ENCODE measurements at places on chromosomes 3 and 15. TPM values are rescaled to one million over a fixed set of nuclear protein-coding genes. Genes with fewer than 3 reads are reported as not detected.

The CHRM5 gene
- total RNA-seq = not detected

The IGSF10 gene
- 24.8 TPM for total RNA-seq

The SKOR1 gene
- 0.34 TPM for total RNA-seq

The RASL12 gene
- 23.8 TPM for total RNA-seq

The SIDT1 gene
- total RNA-seq = 4.1 TPM

The CCNB2 gene
- total RNA-seq = 3.3 TPM

The TMOD3 gene
- total RNA-seq = 90.8 TPM

The SYNPR gene
- not detected for total RNA-seq

The TMF1 gene
- 38.4 TPM for total RNA-seq

The SLC38A3 gene
- 0.23 TPM for total RNA-seq

The STRIT1 gene
- total RNA-seq = not detected

The FBXO40 gene
- total RNA-seq = 0.03 TPM

The AGTR1 gene
- 7.4 TPM for total RNA-seq

The WDR49 gene
- total RNA-seq = 1.0 TPM

DNA sequence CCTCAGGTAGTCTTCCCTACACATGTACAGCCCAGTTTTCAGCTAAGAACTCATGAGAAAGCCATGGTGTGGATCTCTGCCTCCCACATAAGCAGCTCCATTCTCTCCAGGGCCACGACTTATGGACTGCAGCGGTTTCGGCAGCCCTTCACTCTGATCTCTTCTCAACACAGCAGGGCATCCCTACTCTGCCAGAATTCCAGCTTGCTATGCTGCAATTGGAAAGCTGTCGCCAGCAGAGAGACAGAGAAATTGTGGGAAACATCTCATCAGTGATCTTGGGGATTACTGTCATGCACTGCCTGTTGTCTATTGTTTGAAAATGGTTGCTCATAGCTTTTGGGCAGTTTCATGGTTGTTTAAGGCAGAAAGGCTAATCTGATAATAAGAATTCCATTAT lies 11.9 kb upstream of the BLM start:
- no peak for DNase-seq

- DNase-seq = no peak
Measured at GRCh38 chr3:195751560-195751959, 30.8 kb downstream of the MUC20 start.

GRCh38 chr3:103873897-103874545 lies 1439.2 kb downstream of the ZPLD1 start:
- DNase-seq = no peak

GRCh38 chr3:183394150-183394549 lies 34.3 kb downstream of the MCF2L2 start:
- DNase-seq = no peak

DNA sequence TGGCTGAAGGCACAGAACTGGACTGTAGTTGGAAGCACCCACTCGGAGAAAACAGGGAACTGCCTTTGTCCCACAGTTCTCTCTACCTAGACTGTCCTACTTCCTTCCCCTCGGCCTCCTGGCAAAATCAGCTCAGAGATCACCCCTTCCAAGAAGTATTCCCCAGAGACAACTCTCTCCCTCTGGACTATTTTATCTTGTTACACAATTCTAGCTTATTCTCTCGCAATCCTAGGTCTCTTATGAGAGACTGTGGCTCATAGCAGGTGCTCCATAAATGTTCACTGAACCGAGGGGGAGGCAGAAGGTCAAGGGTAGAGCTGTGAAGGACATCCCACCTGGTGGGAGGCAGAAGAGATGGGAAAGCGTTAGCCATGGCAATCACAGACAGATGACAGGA lies 10.6 kb downstream of the HEG1 start:
- no peak for DNase-seq

GRCh38 chr3:137514853-137515252 lies 249.3 kb upstream of the SOX14 start:
- DNase-seq = no peak

DNA sequence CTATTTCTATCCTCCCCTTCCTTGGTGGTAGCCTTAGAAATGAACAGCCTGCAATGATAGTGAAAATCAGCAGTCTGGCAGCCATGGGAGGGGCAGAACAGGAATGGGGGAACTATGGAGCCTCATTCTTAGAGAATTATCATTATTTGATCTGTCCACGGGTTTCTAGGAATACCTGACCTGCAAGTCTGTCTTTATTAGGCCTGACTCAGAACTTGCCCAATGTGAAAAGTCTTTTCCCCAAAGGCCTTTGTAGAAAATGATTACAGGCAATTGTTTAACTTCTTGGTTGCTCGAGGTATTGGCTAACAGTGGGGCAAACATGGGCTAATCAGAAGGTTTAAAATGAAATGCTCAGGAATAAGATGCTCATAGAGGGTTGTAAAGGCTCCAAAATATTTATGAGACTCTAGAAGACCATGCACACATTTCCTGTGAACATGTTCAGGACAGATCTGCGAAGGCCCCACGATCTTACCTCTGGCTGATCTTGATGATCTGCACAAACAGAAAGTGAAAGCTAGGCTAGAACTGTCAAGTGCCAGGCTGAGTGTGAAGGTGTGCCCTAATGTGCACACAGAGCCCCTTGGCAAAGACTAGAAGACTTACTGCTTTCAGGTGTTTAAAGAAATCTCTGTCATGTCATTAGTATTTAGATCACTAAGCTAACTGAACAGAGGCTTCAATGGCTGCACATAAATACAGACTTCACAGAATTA lies 39.6 kb upstream of the LAMP3 start:
- no peak for DNase-seq

DNA sequence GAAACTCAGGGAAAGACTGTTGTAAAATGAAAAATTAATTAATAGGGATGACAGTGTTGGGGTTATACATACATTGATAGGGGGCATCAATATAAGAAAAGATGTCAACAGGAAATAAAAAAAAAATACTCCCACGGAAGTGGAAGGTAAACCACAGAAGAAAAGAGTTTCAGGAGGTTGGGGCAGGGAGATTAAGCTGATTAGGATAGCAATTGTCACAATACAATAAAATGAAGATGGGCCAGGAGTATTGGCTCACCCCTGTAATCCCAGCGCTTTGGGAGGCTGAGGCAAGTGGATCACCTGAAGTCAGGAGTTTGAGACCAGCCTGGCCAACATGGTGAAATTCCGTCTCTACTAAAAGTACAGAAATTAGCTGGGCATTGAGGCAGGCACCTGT lies 536.1 kb downstream of the AGBL1 start:
- DNase-seq = no peak

DNA sequence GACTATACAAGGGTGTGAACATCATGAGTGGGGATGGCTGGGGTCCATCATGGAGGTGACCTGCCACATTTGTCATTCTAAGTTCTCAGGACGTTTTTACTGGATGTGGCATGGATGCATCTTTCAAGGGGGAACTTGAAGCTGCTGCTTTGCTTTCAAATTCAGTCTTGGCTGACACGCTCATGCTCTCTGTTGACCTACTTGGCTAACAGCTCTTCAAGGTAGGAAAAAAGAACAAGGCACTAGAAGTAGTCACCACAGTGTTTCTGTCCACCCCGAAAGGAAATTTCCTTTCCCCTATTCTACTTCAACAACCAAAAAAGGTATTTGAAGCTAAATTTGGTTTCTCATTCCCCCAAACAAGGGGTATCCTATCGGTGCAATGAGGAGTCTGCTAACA lies 15.0 kb downstream of the STIMATE start:
- no peak for DNase-seq

DNA sequence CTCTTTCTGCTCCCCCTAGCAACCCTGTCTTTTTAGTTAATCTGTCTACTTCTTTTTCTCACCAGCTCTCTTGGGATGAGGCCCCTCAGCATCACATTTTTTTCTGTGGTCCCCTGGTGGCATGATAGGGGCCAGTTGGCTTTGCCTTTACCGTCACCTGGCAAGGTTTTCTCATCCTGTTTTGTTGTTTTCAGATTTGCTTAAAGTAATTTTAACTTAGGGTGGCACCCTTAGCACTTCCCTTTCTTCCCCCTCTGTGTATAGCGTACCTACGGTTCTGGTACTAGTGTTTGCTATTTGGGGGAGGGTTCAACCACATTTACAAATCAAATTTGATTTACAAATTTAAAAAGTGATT lies 35.6 kb downstream of the PDCD6IP start:
- DNase-seq = no peak

DNA sequence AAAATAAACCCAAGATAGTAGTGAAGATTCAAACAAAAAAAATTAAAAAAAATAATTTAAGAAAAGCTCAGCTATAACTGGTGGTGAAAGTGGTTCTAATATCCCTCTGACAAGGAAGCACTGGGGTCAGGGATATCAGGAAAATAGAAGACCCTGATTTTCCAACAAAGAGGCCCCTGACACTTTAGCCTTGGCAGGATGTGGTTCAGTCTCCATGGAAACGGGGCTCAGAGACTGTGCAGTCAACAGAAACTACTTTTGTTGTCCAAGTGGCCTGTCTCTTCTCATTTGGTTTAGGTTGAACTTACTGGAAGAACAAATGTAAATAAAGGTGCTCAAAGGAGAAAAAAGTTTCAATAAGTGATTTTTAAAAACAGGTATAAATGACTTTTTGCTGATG lies 27.2 kb downstream of the INTS14 start:
- DNase-seq = no peak

GRCh38 chr3:50211930-50212329 lies 6.9 kb downstream of the SLC38A3 start:
- DNase-seq = no peak

DNA sequence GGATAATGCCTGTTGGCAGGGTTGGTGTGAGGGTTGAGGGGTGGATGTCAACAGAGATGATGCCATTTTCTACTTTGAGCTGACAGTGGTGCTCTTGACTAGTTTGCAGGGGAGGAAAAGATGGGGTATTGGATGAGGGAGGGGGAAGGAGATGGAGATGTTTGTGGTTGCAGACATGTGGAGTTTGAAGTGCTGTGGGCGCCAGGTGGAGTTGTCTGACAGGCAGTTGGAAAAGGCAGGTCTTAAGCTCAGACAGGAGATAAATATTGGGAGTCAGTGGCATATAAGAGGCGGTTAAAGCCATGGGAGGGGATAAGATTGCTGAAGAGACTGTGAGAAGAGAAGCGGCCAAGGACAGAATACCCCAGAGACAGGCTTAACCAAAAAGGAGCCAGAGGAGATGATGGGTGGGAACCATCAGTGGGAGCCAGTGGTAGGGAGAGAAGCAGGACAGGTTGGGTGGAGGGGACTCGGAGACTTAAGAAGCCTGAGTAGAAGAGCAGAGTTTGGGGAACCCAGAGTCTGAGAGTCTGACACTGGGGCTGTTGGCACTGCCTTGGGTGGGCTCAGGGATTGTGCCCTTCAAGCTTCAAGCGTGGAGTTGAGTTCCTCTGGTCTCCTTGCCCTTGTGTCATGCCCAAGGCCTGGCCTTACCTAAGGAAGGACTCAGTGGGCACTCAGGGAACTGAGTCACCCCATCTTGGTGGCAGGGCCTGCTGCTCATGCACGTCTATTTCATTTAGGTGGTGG lies 13.9 kb downstream of the COPG1 start:
- no peak for DNase-seq

DNA sequence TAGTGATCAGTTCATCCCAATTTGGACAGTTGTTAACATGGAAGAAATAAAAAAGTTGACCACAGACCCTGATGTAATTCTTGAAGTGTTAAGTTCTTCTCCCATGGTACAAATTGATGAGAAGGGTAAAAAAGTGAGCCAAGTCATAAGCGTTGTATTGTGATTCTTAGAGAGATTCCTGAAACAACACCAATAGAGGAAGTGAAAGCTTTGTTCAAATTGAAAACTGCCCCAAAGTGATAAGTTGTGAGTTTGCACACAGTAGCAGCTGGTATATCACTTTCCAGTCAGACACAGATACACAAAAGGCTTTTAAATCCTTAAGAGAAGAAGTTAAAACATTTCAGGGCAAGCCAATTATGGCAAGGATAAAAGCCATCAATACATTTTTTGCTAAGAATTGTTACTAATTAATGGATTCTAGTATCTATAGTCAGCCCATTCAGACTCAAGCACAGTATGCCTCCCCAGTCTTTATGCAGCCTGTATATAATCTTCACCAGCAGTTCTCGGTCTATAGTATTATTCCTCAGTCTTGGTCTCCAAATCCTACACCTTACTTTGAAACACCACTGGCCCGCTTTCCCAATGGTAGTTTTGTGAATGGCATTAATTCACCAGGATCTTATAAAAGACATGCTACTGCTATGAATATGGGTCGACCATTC lies 38.2 kb downstream of the CDIN1 start:
- no peak for DNase-seq

GRCh38 chr3:195200010-195200822 lies 70.7 kb downstream of the XXYLT1 start:
- no peak for DNase-seq

- DNase-seq = no peak
Measured at GRCh38 chr15:78402061-78402610, 35.9 kb upstream of the IREB2 start.

GRCh38 chr3:128993461-128994172 lies at the start of gene CFAP92:
TSS of gene CFAP92 (minus strand) at chr3:128994076. CDS start at chr3:128993304, 772 bp downstream.
- DNase-seq = peak; percentile 98

GRCh38 chr3:127822041-127822681 lies at the start of gene MGLL:
TSS of gene MGLL (minus strand) at chr3:127822515. CDS start at chr3:127822318, 197 bp downstream.
- DNase-seq = peak; percentile 89

- no peak for DNase-seq
Measured at GRCh38 chr3:45612918-45613602, 18.5 kb downstream of the LIMD1 start.

DNA sequence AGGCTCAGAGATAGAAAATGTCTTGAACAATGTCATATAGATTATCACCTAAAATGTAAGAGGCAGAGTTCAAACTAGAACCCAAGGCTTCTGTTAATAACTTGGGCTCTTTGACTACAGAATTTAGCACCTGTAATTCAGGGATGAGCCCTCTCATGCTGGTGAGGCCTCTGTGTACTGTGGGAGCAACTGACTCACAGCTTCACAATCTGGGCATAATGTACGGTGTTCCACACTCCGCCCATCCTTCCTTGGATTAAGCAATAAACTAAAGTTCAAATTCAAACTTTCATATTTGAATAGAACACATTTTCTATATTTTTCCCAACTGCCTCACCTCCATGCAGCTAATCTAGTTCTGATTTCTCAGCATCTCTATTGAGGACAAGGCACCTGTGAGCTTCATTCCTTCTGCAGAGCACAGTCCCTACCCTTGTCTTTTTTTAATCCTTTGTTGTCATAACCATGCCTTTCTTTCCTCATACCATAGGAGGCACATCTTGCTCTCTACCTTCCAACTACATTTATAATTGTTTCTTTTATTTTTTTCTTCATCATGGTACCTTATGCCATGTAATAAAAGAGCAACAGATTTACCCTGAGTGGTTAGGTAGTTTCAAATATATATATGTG lies 392.1 kb downstream of the NLGN1 start:
- no peak for DNase-seq

Data from left lung (tissue), 14 donors.